ENCODE measurements at places on chromosomes 2 and 18.
A peak's percentile ranks its signal among the peaks of the same experiment; 100 is the strongest.

GRCh38 chr2:101188683-101189405 is 37.7 kb upstream of the TBC1D8 start:
- no peak for DNase-seq

DNA sequence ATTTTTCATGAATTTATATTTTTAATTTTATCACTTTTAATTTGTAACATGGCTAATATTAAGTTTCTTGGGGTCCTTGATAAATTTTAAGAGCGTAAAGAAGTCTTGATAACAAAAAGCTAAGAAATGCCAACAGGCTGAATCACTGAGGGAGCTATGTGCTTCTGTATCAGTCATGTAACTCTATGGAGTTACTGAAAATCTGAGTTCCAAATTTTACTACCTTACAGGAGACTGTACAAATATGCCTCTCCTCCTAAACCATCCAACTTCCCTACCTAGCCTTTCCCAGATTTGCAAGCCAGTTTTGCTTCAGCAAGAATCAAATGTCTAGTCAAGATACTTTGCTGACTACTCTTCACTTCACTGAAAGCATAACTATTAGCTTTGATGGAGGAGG is 35.7 kb downstream of the FEZ2 start:
- DNase-seq, result no peak

DNA sequence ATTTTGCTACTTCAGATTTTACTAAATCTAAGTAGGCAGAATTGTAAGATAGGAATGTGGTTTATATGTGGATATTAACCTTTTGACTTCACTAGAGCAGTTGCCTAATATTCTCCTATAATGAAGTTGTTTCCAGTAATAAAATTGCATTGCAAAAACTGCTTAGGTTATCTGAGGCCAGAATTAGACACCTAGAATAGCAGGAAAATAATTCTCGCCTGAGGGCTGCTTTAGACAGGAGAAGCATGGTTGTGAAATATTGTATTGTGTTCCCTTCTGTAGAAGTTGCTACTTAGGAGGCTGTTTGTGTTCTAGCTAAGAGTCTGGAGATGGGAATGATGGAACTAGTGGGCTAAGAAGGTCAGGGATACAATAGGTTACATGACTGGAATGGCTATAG is 146.3 kb downstream of the PLCL1 start:
- DNase-seq, result no peak

DNA sequence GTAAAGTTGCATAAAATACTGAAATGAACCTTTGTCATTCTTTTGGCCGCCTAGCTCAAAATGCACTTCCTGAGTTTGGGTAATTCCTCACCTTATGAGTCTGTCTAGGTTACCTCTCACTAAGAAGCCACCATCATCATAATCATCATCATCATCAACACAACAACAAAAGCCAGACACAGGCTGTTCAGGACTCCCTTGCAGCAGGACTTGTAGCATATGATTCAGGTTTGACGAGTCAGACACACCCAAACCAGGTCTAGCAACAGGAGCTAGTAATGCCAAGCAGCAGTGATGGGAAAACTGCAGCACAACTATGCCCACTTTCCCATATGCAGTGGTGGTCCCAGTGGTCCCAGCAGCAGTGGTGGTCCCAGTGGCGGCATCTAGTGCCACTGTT is 2.8 kb upstream of the SGO2 start:
- no peak for DNase-seq

GRCh38 chr2:66561645-66562303 is 126.8 kb downstream of the MEIS1 start:
- DNase-seq, result peak; percentile 50

DNA sequence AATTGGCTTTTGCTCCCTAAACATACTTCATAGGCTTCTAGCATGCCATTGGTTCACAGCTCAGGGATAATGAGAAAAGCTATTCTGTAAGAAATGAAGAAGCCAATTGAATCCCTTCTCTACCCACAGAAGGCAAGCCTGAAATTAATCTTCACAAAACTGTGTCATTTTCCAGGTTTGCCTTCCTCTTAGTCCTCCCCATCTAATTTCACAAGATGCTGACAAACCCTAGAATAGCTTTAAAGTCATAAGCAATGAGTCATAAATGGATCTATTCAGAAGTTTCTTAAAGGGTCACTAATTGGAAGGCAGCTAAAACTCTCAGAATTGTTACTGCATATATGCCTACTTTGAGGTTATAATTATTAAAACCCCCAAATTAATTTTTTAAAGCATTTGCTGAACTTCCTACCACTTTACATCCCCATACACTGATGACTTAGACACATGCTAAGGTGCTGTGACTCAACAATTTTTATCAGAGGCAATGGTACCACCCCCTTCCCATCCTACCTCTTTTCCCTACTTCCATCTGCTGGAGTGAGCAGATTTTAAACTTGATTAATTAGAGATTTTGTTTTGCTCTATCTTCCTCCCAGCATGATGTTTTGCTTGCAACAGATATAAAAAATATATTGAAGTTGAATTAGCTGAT is 51.3 kb upstream of the NABP1 start:
- DNase-seq, result no peak

GRCh38 chr2:48316753-48317750 is 212.9 kb upstream of the STON1 start:
- peak; percentile 19 for DNase-seq

- DNase-seq, result no peak
These were observed 40.9 kb upstream of the ASPRV1 start for GRCh38 chr2:70002241-70002899.

DNA sequence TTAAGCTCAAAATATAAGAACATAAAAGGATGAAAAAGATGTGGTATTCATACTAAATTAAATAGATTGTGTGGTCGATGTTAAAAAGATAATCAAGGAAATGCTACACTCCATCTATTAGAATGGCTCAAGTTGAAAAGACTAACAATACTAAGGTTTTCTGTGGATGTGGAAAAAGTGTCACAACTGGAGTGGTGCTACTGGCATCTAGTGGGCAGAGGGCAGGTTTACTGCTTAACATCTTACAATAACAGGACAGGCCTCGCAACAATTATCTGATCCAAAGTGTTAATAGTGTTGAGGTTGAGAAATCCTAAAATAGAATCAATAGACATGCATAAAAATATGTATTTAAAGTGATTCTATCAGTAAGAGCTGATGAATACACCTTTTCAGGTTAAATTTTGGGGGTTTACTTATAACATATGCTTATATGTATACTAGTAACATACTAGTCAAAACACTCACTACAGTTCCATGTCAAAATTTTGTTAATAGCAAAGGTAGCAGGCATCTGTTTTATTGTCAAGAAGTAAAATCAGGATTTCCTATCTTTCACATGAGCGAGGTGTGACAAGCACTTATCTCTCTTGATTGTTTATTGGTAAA is 91.5 kb upstream of the TMEFF2 start:
- DNase-seq, result peak; percentile 76

- no peak for DNase-seq
These were observed 177.0 kb upstream of the RBMS1 start for GRCh38 chr2:160670618-160671017.

DNA sequence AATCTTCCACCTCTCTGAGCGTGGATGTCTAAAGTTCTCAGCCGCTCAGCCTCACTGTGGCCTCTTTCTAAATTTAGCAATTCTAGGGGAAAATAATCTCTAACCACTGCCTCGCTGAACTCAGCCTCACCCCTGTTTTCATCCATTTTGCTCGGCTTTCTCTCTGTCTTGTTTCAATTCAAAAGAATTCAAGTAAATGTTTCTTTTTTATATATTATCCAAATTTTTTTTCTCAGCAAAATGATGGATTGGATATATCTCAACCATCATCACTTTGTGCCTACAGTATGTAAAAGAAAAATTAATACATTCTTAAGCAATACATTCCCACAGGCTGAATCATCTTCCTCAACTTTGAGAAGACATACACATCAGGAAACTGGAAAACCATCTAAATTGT is 24.0 kb upstream of the GALNT5 start:
- DNase-seq, result no peak

DNA sequence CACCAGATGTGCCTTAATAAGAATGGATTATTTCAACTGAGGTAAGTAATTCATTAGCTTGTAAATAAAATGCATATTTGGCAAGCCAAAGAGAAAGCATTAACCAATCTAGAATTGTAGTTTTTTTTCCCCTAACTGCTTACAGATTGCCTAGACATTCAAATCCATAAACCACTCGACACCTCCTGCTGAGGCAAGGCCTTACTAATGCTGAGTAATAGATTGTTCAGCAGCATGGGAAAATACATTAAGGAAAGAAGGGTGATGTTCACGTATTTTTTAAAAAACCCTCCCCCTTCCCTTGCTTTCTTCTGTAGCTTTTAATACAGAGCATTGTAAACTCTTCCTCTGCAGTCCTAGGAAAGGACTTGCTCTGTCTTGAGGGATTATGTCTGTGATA is 17.0 kb upstream of the LINC00305 start:
- peak; percentile 87 for DNase-seq

- DNase-seq, result no peak
These were observed 106.1 kb downstream of the FAM210A start for GRCh38 chr18:13620206-13620672.

DNA sequence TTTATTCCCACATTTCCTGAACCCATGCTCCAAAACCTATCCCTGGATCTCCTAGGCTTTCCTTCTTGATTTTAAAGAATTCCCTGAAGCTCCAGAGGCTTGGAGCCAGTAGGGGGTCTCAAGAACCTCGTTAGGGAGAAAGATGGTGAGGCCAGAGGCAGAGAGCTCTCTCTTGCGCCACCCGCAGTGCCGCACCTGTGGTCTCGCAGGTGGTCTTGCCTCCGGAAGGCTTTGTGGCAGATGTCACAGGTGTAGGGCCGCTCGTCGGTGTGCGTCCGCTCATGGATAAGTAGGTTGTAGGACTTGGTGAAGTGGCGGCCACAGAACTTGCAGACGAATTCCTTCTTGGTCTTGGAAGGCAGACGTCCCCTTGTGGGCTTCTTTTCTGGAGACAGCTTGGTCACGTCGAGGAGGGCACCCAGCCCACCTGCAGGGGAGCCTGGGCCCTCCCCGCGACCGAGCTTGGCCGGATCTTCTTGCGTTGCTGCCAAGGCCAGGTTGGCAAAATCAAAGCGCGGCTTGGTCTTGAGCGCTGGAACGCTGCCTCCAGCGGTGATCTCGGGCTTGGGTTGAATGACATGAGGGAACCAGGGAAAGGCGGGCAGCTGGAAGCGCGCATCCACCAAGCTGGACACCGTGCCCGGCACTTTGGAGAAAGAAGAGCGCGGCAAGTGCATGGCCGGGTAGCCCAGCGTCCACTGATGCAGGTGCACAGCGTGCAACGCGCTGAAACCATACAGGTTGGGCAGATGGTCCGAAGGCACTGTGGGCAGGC is 5.3 kb downstream of the OSR1 start:
- DNase-seq, result no peak

- DNase-seq, result no peak
These were observed 32.8 kb downstream of the SOCS6 start for GRCh38 chr18:70321616-70322015.

DNA sequence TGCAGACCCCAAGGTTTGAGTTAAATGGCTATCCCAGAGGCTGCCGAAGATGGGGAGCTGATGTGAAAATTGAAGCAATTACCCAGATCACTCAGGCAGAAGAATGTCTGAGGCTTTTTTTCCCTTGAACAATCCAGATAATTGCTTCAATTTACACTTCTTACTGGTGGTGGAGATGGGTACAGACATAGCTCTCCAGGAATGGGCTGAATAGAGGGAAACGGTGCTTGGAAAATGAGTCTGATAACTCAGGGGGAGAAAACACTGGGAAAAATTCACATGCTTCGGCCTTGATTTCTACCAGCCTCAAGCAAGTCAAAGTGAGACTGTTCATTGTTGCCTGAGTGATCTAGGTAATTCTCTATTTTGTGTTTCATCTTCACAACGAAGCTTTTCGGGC is 9.5 kb upstream of the KIF5C start:
- DNase-seq, result no peak

Measured in NCI-H1417 (cell line).